Ureter (tissue), 1 donor: ENCODE measurements at places on chromosomes 12 and 14. TPM values are rescaled to one million over a fixed set of nuclear protein-coding genes. Genes with fewer than 3 reads are reported as not detected.

GRCh38 chr12:108120863-108121165 is 8.3 kb upstream of the WSCD2 start:
- DNase-seq, result no peak

DNA sequence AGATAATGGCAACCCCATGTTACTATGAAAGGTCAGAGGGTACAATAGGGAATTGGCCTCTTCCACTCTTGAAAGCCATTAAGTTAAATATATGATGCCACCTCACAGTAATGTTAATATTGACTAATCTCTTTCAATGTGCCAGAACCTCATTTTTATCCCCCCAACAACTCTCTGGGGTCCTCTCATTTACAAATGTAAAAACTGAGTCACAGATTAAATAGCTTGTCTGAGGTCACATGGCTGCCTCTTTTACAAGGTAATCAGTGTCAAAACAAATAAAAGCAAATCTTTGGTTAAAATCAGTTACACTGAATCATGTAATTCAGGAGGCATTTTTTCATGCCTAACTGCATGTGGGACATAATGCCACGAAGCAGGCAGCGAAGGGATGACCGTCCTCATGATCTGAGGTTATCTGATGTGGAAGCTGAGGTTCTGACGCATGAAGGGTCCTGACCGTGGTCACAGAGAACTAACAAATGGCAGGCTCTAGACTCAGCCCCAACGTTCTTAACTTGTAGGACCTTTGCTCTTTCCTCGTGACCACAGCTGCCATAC is 78.5 kb downstream of the PTPN21 start:
- no peak for DNase-seq

PTPN11 gene
- 108 TPM for total RNA-seq

DNA sequence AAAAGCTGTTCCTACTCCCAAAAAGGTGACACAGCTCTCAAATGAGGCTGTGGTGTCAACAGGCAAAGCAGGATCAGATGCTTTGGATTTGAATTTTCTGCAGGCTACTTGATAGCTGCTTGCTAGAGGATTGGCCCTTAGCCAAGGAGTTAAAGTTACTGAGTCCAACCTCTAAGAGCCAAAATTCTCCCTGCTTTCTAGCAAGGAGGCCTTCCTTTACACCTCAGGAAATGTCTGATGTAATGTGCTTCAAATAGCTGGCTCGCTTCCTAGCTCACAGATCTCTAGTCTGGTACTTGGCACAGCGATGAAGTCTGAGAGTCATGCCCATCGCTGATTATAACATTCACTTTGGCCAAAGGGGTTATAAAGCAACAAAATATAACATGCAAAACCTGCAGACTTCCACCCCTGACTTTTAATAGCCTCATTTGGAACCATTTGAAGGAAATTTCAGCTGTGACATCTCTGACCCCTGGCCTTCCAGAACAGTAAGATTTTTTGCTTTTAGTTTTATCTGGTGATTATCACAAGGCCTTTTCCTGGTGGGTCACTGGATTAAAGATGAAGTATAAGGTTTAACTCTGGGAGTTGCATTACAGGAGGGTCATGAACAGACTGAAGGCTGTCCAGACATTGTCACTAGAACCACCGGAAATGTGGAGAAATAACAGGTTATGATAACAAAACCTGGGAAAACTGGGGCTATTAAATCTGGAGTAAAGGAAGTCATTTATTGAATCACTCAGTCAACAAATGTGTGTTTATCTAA is 189.7 kb downstream of the EPS8 start:
- DNase-seq, result no peak

DNA sequence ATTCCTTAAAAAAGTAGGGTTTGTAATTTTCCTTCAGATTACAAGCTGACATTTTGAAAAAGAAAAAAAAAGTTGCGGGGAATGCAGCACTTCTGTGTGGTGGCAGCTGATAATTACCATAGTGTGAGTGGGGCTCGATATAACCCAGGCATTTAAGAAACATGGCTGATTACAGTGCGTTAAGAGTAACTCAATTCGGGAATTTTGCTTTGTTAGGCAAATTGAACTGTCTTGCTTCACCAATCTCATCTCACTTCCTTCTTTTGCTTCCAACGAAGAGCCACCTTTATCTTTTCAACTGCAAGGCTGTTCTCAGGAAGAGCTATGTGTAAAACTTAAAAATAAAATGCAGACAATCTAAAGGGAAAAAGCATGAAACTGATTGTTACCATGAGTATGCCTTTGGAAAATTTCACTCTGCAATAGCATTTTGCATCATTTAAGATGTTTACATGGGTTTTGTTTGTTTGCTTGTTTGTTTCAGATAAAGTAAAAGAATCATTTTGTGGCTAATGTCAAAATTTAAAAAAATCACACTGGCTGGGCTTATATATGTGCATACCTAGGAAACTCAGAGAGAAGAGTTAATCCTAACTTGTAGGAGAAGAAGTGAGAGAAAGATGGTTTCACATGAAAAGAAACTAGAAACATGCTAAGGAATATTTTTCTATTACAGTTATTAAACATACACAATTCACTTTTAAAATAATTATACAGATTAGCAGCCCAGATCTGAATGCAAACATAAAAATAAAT is 295.9 kb upstream of the ATP2B1 start:
- DNase-seq, result no peak

- no peak for DNase-seq
Observed at GRCh38 chr12:19002216-19002615, 127.3 kb upstream of the PLEKHA5 start.

GRCh38 chr12:64667793-64668192 is 57.5 kb downstream of the RASSF3 start:
- DNase-seq, result no peak

- no peak for DNase-seq
Observed at GRCh38 chr12:22481547-22482104, 62.7 kb downstream of the C2CD5 start.

GRCh38 chr12:71282925-71283324 is 125.1 kb upstream of the TSPAN8 start:
- no peak for DNase-seq

- peak; percentile 81 for DNase-seq
Observed at GRCh38 chr12:6961278-6961694, 9.2 kb downstream of the PHB2 start.

LMNTD1 gene
- total RNA-seq, result not detected

RPL10L gene
- total RNA-seq, result not detected

BMP4 gene
- total RNA-seq, result 10.8 TPM

LUM gene
- total RNA-seq, result 104 TPM

GRCh38 chr14:101224356-101225156 is 321.0 kb upstream of the RTL1 start:
- peak; percentile 34 for DNase-seq

CIDEB gene
- total RNA-seq, result 11.1 TPM

DNA sequence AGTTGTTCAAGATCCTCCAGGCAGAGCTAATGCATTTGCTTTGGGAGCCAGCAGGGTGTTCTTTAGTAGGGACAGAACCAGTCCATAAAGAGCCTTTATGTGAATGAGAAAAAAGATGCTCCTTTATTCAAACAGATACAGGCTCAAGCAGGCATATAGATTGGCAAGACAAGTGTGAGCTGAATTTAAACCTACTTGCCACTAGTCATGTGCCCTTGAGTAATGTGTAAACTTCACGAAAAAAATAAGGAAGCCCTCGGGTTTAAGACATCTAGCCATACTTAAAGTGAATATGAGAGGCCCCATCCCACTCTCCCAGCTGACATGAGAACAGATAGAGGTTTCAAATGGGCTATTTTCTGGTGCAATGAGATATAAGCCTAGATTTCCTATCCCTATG is 43.1 kb upstream of the STRAP start:
- DNase-seq, result no peak

GRCh38 chr12:59087077-59087673 is 166.9 kb upstream of the LRIG3 start:
- DNase-seq, result no peak

SLCO1B1 gene
- total RNA-seq, result not detected

- DNase-seq, result no peak
Observed at GRCh38 chr12:52349196-52349595, 18.1 kb downstream of the KRT85 start.

DNA sequence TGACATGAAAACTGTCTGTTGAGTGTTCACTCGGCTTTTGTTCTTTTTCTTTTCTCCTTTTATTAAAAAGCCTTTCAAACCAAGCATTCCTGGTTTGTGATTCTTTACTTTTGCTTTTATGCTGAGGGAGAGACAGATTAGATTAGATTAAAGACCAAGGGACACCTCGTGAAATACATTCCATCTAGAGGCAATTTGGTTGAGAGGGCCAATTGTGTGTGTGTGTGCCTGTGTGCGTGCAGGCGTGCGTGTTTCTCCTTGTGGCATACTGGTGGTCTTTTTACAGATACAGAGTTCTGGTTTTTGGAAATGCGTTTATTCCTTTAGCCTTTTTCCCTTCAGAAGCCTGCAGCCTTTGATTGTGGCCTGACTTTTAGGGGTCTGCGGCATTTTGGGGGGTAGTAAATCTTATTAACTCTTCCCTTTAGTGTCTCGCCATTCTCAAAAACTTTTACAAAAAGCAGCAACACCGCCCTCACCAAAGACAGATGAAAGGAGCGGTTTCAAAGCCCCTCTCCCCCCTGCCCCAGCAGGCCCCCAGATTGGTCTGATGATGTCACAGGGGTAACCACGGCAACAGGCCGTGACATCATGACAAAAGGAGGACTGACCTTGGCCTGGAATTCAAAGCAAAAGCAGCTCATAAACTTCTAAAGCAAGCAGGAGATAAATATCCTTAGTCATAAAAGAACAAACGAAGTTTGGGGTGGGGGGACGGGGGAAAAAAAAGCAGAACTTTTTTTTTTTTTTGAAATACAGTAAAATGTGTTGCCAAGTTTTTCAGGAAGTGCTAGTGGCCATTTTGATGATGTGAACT is 84.1 kb upstream of the TBX3 start:
- no peak for DNase-seq

GRCh38 chr12:2751686-2752085 is 43.1 kb upstream of the FKBP4 start:
- DNase-seq, result no peak

- no peak for DNase-seq
Observed at GRCh38 chr12:5244513-5244972, 187.4 kb upstream of the NTF3 start.

DNA sequence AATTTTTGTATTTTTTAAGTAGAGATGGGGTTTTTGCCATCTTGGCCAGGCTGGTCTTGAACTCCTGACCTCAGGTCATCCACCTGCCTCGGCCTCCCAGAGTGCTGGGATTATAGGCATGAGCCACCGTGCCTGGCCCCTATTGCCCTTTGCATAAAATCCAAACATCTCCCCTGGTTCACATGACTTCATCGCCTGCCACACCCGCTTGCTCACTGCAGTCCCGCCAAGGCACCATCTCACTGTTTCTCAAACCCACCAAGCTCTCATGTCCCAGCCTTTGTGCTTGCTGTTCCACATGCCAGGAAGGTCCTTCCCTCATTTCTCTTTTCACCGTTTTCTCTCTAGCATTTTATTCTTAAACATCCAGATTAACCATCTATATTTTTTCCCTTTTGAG is 9.7 kb downstream of the RHOF start:
- DNase-seq, result no peak

DNA sequence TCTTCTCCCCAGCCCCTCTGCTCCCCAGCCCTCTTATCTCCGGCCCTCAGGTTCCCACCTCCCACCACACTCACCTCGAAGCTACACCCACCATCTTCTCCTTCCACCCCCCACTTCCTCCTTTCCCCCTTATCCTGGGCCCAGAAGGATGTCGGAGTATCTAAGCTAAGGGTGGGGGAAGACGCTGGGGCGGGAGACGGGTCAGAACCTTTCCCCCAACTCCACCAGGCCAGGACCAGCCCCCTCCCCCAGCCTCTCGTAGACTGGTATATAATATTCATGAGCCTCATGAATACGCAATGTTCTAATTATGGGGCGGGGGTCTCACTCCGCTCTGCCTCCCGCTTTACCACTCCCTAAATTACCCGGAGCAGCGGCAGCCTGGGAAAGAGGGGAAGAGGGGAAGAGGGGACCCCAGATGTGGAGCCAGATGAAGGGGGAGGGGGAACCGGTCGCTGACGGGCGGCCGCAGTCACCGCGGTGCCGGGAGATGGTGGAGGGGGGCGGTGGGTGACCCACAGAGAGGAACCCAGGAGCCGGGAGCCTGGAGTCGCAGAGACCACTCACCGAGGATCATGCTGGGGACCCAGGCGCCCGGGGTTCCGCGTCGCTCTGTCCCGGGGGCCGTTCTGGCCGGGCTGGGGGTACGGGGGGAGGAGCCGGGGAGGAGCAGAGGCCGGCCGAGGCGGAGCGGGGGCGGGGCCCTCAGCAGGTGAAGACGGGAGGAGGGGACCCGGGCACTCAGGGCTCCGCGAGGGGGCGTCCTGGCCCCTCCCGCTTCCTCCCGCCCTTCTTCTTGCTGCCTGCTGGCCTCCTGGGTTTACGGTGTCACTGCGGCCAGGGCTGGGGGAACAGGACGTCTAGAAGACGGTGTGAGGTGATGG is 6.4 kb upstream of the ZNF385A start:
- peak; percentile 78 for DNase-seq

- no peak for DNase-seq
Observed at GRCh38 chr12:52230364-52231281, 2.4 kb upstream of the KRT7 start.

ERP29 gene
- total RNA-seq, result 115 TPM

- DNase-seq, result no peak
Observed at GRCh38 chr12:108603743-108604142, 5.9 kb upstream of the TMEM119 start.

DNA sequence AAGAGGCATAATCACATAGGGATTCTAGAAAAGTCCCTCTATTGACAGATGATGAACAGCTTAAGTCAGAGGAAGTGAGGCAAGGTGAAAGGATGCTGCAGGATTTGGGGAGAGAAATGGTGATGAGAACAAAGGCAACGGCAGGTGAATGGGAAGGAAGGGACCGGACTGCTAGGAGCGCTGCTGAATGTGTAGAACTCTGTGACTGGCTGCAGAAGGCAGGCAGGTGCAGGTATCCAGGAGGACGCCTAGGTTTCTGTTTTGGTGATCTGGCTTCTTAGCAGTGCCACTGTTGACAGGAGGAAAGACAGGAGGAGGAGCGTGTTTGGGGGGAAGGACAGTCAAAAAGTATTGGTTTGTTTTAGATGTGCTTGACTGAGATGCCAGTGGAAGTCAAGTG is 58.4 kb upstream of the TTC7B start:
- no peak for DNase-seq

LRIG3 gene
- 56.1 TPM for total RNA-seq

TAC3 gene
- not detected for total RNA-seq

LRP1-AS gene
- not detected for total RNA-seq

- no peak for DNase-seq
Observed at GRCh38 chr12:31853520-31853919, 105.7 kb upstream of the RESF1 start.
